ENCODE measurements at places on chromosomes 5 and 9.

DNA sequence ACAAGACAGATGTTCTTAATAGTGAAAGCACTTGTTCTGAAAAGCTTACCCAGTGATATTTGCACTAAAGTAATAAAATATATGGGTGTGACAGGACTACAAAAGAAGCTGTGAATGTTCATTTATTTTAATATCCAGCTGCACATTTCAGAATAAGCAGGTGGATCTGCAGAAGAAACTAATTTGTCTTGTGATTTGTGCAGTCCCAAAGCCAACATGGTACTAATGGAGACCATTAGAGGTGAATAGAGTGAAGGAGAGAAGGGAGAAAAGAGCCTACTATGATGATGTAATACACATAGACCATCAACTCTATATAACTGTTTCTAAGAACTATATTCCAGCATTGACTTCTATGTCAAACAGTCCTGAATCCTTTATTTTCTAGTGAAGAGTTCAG lies 362.8 kb downstream of the ISL1 start:
- DNase-seq: no peak

DNA sequence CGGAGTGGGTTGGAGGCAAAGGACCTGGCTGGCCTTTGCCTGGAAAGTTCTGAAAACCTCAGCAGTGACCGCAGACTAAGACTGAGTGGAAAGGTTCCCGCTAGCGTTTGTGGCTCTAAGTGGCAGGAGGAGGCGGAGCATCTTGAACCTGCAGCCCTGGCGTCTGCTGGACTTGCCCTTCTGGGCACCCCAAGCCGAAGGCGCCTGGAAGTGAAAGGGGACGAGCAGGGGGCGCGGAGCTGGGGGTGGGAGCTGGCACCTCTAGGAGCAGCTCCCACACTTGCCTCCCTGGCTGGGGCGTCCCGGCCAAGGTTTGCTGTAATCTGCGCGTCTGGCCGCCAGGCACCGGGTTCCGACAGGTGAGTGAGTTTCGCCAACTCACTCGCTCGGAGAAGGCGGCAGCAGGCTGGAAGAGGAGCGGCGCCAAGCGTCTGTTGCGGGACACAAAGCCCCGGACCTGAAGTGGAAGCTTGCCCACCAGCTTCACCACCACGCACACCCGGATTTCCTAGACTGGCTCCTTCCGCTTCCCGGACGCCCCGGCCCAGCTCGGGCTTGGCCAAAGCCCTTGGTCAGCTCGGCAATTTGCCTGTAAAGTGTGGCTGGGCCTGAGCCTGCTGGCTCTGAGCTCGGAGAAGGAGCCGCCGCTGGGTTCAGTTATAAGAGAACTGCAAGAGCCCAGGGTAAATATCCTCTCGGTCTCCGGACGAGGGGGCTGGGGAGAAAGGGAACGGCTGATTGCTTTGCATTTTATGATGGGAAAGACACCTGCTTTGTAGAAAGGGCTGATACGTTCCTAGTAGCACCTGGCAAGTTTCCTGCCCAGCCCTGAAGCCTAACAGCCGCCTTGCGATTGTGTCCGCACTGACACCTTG lies at the start of gene GNA14:
Gene GNA14 (minus strand): TSS at position 89 of the 875 bp plus-strand sequence. CDS start 529 bp downstream, outside the sequence.
- DNase-seq: peak; percentile 17

DNA sequence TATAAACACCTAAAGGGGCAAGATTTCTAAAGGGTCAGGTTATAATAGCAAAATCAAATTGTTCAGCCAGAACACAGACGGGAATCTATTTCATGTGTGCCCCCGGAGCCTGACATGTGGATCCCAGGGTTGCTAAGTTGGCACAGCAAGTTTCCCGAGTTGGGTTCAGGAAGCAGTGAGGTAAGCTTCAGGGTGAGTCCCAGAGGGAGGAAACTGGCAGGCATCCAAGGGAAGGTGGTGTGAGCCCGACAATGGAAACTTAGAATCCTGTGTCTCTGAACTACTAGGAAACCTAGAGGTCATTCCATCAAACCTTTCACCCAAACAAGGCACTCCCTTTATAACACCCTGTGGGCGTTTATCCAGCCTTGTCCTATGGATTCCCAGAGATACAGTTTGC lies 98.4 kb downstream of the ADRB2 start:
- no peak for DNase-seq

GRCh38 chr5:133341915-133342710 lies 270.2 kb downstream of the FSTL4 start:
- DNase-seq: no peak

- DNase-seq: no peak
These were observed 11.2 kb downstream of the CTNNAL1 start for GRCh38 chr9:109002141-109002540.

- peak; percentile 36 for DNase-seq
These were observed 35.7 kb downstream of the PCDHAC2 start for GRCh38 chr5:141001844-141002604.

GRCh38 chr5:107505763-107506534 lies 164.8 kb downstream of the EFNA5 start:
- no peak for DNase-seq

- DNase-seq: no peak
These were observed 117.6 kb upstream of the ANKRD55 start for GRCh38 chr5:56350597-56351170.

DNA sequence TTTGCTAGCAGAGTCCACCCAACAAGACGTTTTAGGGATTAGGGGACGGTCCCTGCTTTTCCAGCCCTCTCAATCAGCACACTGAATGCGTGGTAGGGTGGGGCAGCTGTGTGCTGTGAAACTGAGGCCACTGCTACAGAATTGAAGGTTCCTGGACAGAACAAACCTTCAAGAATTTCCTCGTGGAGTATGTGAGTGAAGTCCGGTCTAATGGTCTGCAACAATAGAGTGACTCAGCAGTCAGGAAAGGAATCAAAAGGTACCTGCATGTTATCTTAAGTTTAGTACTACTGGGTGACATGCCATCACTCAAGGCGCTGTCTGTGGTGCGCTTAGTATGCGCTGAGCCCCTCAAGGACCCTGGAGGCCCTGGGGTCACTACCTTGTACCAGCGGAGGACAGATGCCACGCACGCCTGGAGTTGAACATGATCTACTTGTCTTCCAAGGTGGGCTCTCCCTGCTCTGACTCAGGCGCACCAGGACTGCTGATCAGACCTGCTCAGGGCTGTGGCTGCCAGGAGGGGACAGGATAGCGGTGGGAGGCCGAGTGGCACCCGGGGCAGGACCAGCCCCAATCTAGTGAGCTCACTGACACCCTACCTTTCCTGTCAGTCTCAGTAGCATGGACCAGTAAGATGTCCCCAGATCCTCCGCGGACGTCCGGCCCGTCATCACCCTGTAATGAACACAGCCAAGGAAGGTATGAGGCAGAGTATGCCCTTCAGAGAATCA lies 50.5 kb downstream of the PRRT1B start:
- no peak for DNase-seq

DNA sequence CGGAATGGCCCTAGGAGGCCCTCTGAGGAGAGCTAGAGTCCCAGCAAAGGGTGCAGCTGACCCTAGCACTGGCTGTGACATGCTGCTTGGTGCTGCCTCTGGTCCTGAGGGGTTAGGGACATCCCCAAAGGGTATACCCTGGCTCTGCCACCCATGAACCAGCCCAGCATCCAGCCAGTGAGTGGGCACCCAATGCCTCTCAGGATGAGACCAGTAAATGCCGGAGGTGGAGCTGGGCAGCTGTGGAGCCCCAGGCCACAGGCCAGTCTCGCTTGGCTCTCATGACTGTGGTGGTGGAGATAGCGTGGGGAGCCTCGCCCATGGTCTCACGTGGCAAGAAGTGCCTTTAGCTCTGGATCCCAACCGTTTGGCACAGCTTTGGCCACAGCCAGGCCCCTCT lies 3.7 kb upstream of the CEL start:
- no peak for DNase-seq

DNA sequence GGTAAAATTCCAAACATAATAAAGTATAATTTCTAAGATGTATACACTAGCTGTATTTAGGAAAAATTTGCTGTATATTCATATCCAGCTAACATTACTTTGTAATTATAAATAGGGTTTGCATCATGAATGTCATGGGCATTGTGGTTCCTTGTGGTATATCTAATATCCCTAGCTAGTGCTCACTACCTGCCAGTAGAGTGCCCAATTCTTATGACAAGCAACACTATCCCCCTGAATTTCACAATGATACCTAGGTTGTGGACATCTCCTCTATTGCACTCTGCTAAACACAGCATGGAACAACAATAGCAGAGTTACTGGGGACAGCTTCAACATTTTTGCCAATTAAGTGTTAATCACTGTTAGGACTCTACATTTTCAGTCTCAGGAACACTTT lies 1656.5 kb downstream of the EFNA5 start:
- no peak for DNase-seq

- DNase-seq: no peak
These were observed 19.1 kb upstream of the QSOX2 start for GRCh38 chr9:136264441-136265405.

DNA sequence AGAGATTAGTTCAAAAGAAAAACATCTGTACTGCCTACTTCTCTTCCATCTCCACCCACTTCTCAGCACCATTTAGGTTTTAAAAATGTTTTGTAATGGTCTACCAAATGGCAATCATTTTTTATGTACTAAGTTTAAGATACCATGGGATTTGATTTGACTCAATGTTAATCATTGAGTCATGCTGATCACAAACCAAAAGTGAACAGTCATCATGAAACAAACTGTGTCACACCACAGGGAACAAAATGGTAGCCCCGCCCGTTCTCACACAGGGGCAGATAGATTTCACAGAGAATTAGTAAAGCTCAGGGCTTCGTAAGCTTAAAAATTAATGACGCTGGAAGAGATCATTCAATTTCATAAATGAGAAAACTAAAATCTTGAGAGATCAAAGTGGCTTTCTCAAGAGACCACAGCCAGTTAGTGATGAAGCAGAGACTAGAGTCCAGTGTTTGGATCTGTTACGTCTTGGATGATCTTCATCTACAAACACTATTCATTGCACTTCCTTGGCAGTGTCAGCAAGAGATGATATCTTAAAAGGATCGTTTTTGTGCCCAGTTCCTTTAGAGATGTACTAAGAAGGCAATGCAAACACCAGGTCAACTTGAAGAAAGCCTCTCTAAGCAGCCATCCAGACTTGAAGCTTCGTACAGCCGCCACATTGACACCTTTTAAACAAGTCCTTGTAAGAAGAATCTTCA lies 33.9 kb upstream of the TRIO start:
- DNase-seq: no peak

DNA sequence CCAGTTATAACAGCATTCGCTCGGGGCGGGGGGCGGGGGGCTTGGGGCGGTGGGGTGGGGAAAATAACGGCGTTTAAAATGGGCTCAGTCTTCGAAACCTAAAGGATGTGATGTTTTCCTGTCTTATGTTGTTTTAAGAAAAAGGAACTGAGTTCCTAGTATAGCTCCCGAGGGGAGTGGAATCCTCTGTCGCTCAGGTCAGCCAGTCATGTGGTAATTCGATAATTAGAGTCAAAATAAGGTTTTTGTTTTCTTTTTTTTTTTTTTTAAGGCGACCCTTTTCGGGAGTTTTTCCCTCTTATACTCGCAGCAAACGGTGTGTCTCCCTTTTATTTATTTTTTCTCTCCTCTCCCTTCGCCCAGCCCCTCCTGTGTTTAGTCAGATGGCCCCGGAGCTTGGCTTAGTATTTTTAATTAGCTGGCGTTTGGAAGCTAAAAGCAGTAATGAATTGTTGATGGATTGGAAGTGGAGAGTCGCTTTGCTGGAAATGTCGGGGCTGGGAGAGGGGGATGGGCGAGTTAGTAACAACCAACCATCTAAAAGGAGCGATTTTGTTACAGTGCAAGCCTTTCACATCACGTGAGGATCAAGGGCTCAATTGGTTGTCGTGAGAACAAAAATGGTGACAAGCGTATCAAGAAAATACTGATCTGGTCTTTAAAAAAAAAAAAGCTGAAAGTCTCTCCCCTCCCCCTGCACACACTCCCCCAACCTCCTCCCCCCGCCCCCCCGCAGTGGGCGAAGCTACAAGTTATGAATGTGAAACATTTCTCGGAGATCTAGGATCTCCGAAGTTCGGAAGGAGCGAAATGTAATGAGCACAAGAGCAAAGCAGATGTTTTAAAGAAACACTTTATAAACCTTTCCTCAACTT lies 714 bp upstream of the ZNF608 start:
- DNase-seq: peak; percentile 69

GRCh38 chr9:22308177-22308576 lies 138.4 kb upstream of the DMRTA1 start:
- DNase-seq: no peak

- no peak for DNase-seq
These were observed 31.8 kb downstream of the SEC61B start for GRCh38 chr9:99253772-99254431.

DNA sequence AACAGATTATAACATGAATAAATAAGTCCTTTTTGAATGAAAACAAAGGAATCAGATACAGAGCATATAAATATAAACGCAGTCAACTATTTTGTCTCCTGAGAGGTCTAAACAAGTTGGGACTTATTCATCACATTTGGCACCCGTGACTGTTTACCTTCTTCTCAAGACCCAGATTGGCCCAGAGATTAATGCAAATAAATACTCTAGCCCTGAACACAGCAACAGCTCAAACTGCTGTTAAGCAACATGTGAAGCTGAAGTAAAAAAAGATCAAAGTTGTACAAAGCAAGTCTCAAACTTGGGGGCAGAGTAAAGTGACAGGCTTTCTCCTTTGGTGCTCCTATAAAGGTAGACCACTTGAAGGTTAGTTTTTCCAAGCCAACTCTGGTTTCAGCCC lies 95.0 kb upstream of the NR5A1 start:
- DNase-seq: no peak

- no peak for DNase-seq
These were observed 17.8 kb upstream of the BHMT start for GRCh38 chr5:79093762-79094161.

DNA sequence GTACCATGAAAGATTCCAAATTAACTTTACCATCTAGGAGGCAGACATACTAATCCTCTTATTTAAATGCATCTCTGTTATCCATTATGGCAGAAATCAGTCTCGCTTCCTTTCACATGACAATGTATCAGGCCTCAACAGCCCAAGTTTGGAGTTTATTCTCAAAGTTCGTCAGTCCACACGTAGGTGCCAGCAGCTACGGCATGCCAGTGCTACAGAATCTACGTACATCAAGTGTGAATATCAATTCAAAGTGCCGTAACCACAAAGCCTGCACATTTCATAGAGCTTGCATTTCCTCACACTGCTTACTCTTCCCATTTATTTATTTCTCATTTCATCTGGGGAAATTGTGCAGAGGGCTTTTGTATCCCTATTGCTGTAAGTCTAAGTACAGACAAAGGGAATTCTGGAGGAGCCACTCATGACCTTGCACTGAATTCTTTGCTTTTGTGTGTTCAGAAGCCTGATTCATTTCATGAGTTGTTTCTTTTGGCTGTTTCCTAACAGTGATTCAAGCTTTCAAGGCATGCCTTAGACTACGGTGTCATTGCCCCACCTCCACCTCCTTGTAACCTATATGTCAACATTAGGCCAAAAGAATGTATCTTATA lies 10.0 kb downstream of the ENC1 start:
- no peak for DNase-seq

- DNase-seq: no peak
These were observed 92.7 kb upstream of the CACNA1B start for GRCh38 chr9:137784641-137785513.

DNA sequence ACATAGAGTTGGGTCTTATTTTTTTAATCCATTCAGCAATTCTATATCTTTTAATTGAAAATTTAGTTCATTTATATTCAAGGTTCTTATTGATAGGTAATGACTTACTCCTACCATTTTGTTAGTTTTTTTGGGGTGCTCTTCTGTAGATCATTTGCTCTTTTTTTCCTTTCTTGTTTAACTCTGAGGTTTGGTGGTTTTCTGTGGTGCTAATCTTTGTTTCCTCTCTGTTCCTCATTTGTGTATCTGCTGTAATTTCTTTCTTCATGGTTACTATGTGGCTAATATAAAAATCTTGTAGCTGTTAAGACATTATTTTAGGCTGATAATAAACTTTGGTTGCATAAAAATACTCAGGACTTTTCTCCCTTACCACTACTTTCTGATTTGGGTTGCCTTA lies 181.6 kb upstream of the DMRTA1 start:
- no peak for DNase-seq
